ENCODE measurements at places on chromosomes 1 and 21.

DNA sequence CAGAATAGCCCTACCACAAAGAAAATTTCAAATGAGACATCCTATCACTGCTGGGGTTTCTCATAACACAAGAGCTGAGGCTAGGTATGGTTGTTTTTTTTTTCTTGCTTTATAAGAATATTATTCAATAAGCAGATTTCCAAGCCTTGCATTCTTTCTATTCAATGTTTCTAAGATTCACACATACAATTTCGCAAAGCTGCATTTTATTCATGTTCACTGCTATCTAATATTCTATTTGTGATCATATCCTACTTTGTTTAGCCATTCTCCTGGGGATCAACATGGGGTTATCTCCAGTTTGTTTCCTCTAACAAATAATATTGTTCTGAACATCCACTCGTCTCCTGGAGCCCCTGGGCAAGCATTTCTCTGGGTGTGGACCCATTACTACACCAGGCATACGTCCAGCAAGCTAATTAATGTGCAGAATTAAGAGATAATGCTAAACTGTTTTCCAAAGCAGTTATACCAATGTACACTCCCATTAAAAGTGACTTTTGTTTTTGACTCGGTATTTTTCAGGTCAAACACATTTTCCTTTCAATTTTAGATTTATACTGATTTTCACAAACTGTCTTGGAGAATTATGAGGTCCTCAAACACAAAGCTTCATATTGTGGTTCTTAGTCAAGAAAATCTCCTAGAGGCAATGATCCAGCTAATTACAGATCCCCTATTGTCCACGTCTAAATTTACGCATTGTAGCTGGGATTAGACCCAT lies 15.7 kb upstream of the HLCS start:
- H3K27ac ChIP-seq, result no peak overlapping the region
- no peaks in the 10 kb centered on the region for H3K27me3 ChIP-seq
- H3K4me1 ChIP-seq, result peaks cover 40% of the 10 kb centered on the region
- no peak overlapping the region for H3K4me3 ChIP-seq
- no peak for DNase-seq
- peaks cover 4% of the 10 kb centered on the region for H3K36me3 ChIP-seq

DNA sequence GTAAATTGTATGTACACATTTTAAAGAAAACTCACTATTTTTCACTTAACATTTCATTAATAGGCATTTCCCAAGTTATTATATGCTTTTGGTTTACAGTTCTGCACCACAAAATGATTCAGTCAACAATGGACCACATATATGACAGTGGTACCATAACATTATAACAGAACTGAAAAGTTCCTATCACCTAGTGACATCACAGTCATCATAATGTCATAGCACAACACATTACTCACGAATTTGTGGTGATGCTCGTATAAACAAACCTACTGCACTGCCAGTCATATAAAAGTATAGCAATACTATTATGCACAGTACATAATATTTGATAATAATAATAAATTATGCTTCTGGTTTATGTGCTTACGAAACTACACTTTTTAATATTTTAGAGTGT lies 30.9 kb downstream of the DNAI4 start:
- DNase-seq, result no peak
- no peak overlapping the region for H3K4me3 ChIP-seq
- H3K36me3 ChIP-seq, result no peaks in the 10 kb centered on the region

- no peak overlapping the region for H3K4me3 ChIP-seq
- H3K27ac ChIP-seq, result no peak overlapping the region
These were observed 7.3 kb upstream of the DHCR24 start for GRCh38 chr1:54894271-54894670.

GRCh38 chr1:165605246-165605645 lies 25.8 kb upstream of the MGST3 start:
- no peaks in the 10 kb centered on the region for H3K36me3 ChIP-seq
- no peak for DNase-seq
- peaks cover 6% of the 10 kb centered on the region for H3K4me1 ChIP-seq
- H3K27ac ChIP-seq, result no peak overlapping the region
- H3K4me3 ChIP-seq, result no peak overlapping the region
- peaks cover 5% of the 10 kb centered on the region for H3K27me3 ChIP-seq

- no peaks in the 10 kb centered on the region for H3K36me3 ChIP-seq
- no peak overlapping the region for H3K4me3 ChIP-seq
- peaks cover 9% of the 10 kb centered on the region for H3K4me1 ChIP-seq
- peaks cover 47% of the 10 kb centered on the region for H3K27me3 ChIP-seq
These were observed 10.4 kb upstream of the RHBG start for GRCh38 chr1:156358641-156359040.

- H3K4me1 ChIP-seq, result peaks cover 25% of the 10 kb centered on the region
- peak; percentile 58 for DNase-seq
- H3K27me3 ChIP-seq, result peaks cover 22% of the 10 kb centered on the region
- H3K36me3 ChIP-seq, result no peaks in the 10 kb centered on the region
- H3K27ac ChIP-seq, result peak overlapping the region; percentile 78
These were observed 7.2 kb upstream of the COL6A1 start for GRCh38 chr21:45974073-45975019.

GRCh38 chr1:156821801-156822200 lies 5.2 kb upstream of the SH2D2A start:
- peak overlapping the region; percentile 77 for H3K27ac ChIP-seq
- H3K27me3 ChIP-seq, result no peaks in the 10 kb centered on the region
- peak; percentile 67 for DNase-seq

DNA sequence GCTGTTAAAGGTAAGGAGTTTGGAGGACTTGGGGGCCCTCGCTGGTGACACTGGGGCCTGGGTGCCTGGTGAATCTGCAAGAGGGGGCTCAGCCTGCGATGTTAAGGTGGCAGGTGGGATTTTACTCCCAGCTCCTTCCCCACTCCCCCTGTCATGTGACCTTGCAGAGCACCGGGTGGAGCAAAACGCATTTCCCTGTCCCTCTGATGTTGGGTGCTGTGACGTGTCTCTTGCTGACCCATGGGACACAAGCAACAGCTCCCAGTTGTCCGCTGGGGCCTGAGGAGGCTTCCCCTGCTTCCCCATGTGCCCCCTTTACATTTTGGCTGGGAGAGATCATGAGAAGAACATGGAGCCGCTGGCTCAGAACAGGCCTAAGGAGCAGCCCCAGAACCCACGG lies 319.0 kb downstream of the MATN1 start:
- no peaks in the 10 kb centered on the region for H3K36me3 ChIP-seq
- no peak overlapping the region for H3K27ac ChIP-seq
- no peak for DNase-seq
- H3K4me1 ChIP-seq, result no peaks in the 10 kb centered on the region
- H3K4me3 ChIP-seq, result no peak overlapping the region

DNA sequence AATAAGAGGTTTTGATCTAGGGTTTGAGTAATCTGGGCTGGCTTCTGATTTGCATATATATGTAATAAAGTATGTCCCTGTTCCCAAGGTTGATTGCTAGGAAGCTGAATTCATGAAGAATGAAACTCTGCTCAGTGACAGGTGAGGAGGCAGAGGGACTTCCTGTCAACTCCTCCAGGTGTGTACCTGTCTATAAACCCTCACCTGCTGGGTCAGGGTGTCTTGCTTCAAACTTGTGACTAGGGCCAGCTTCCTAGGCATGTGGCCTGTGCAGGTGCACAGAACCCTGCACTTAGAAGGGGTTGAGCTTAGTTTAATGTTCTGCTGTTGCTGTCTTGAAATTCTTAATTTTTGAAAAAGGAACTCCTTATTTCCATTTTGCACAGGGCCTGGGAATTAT lies 21.1 kb downstream of the OLFML3 start:
- no peaks in the 10 kb centered on the region for H3K27me3 ChIP-seq
- H3K4me3 ChIP-seq, result no peak overlapping the region
- DNase-seq, result no peak
- H3K27ac ChIP-seq, result no peak overlapping the region
- H3K4me1 ChIP-seq, result no peaks in the 10 kb centered on the region
- H3K36me3 ChIP-seq, result peaks cover 2% of the 10 kb centered on the region

DNA sequence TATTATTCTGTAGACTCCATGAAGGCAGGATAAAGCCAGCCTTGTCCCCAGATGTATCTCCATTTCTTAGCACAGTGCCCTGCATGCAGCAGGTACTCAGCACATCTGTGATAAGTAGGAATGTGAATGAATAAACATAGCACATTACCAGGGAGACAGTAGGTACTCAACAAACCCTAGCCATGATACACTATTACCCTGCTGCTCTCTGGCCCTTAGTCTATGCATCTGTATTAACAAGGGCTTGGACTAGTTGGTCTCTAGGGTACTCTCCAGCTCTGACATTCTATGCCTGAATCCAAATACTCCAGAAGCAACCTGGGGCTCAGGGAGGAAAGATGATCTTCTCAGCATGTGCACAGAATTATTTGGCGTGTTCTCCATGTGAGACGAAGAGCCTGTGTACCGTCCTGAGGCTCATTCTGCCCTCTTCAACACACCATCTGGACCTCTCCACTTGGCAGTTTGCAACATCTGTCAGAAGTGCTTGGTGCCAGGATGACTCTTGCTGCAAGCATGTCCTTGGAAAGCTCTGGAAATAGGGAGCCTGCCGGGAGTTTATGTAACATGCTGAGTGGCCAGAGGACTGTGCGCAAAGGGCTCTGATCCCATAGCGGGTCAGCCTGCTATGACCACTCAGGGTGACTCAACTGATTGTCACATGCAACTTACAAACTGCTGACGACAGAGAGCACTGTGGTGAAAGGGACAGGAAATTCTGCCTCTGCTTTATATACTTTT lies 228.2 kb upstream of the USP24 start:
- no peak for DNase-seq
- H3K4me1 ChIP-seq, result peaks cover 9% of the 10 kb centered on the region
- peaks cover 6% of the 10 kb centered on the region for H3K27me3 ChIP-seq
- H3K36me3 ChIP-seq, result no peaks in the 10 kb centered on the region
- H3K4me3 ChIP-seq, result no peak overlapping the region

DNA sequence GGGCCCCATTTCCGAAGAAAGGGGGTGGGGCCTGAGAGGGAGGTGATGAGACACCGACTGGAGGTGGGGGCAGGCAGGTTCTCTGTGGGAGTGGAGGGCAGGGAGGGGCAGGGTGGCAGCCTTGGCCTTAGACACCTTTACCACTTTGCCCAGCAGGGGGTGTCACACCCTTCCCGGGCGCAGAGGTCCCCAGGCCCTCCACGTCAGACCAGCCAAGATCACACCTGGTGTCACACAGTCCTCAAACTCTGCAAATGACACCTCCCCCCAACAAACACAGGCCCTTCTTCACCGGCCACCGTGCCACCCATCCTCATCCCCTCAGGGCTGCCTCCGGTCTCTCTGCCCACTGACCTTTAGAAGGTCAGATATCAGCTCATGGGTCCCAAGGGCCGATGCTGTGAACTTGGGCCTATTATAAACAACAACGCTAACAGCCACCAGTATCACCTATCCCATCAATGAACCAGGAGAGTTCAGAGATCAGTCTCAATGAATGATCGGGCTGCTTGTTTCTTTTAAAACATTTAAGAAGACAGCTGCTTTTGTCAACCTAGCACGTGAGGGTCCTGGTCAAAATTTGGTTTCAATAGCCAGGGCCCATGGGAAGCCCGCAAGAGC lies 103.9 kb downstream of the CASZ1 start:
- no peaks in the 10 kb centered on the region for H3K36me3 ChIP-seq
- peak; percentile 76 for DNase-seq
- H3K4me1 ChIP-seq, result peaks cover 31% of the 10 kb centered on the region
- H3K27me3 ChIP-seq, result no peaks in the 10 kb centered on the region

DNA sequence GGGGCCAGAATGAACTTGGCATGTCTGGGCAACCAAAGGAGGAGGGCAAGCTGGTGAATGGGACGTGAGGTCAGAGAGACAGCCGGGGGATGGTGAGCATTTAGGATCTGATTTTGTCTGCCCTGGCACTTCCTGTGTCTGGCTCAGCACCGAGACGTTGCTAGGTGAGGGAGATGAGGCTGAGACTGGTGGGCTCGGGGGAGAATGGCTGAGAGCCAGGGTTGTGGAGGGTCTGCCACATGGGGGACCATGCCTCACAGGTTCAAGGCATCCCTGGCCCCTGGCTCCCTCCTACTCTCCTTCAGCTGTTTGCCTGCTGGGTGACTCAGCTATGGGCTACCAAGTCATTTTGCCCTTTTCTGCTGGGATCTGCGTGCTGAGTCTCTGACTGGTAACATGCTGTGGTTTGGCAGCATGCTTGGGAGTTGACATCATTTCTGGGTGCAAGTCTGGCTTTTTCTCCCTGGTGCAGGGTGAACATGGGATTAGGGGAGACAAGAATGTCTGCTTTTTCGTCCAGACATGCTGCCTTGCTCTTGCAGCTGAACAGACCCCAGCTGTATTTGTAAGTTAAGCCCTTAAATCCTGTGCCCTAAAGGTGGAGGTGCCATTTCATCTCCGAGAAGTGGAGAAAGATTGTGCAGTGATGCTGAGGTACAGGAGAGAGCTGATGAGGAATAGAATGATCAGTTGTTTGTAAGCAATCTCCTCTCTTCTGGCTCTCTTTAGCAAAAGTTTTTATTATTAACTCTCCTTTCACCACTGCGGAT lies 17.6 kb downstream of the GALNT2 start:
- H3K27me3 ChIP-seq, result peaks cover 9% of the 10 kb centered on the region
- H3K36me3 ChIP-seq, result peaks cover 38% of the 10 kb centered on the region
- H3K4me1 ChIP-seq, result peaks cover 70% of the 10 kb centered on the region
- peak overlapping the region; percentile 23 for H3K4me3 ChIP-seq

DNA sequence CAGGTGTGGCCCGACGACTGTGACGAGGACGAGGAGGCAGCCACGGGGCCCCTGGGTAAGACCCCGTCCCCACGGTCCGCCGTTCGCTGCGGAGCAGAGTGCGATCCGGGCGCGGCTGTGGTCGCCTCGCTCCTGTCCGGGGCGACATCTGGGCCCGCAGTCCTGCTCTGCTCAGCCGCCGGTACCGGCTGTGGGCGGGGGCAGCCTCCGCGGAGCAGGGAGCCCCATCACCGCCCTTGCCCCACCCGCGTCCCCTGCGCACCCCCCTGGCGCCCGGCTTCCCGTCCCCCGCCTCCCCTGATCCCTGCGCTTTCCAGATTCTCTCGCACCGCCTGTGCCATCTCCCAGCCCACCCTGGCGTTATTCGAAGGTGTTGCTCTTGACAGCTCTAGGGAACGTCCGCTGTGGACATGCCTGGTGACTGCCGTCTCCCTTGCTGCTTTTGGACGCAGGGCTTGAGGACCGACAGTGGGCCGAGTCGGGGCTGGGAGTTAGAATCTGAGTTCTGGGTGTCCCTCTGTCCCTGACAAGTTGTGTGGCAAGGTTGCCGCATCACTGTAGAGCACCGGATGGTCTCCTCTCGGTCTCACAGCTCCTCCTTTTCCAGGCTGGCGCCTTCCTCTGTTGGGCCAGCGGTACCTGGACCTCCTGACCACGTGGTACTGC lies 596 bp downstream of the TOR3A start:
- peaks cover 18% of the 10 kb centered on the region for H3K4me1 ChIP-seq
- H3K36me3 ChIP-seq, result peaks cover 6% of the 10 kb centered on the region
- H3K4me3 ChIP-seq, result peak overlapping the region; percentile 97
- peak; percentile 43 for DNase-seq

DNA sequence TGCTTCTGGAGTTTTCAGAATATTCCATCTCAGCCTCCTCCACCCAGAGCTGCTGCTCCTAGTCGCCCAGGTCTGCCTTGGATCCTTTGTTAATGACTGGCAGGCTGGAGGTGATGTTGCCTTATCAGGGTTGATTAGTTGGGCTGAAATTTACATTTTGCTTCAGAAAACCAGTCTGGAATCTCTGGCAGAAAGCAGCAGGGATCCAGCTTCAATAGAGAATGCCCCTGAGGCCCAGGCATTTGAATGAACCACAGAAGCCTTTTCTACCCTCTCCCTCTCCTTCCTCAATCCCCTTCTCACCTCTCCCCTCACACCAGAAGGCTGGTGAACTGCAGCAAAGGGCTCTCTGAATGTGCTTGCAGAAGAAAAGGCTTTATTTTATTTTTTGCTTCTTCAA lies 83.2 kb downstream of the PLXNA2 start:
- no peak overlapping the region for H3K27ac ChIP-seq
- no peak for DNase-seq
- H3K36me3 ChIP-seq, result no peaks in the 10 kb centered on the region
- no peak overlapping the region for H3K4me3 ChIP-seq

GRCh38 chr1:10980841-10981727 lies 31.4 kb upstream of the TARDBP start:
- peaks cover 6% of the 10 kb centered on the region for H3K4me1 ChIP-seq
- peaks cover 30% of the 10 kb centered on the region for H3K27me3 ChIP-seq
- H3K36me3 ChIP-seq, result no peaks in the 10 kb centered on the region
